Psoas muscle (tissue), 8 donors: ENCODE measurements at places on chromosomes 13 and 19. TPM values are rescaled to one million over a fixed set of nuclear protein-coding genes. Genes with fewer than 3 reads are reported as not detected.

Gene FREM2
- polyA plus RNA-seq, result 0.25 TPM

GRCh38 chr13:98315902-98316301, 138.8 kb upstream of the RNF113B start:
- no peak for DNase-seq

DNA sequence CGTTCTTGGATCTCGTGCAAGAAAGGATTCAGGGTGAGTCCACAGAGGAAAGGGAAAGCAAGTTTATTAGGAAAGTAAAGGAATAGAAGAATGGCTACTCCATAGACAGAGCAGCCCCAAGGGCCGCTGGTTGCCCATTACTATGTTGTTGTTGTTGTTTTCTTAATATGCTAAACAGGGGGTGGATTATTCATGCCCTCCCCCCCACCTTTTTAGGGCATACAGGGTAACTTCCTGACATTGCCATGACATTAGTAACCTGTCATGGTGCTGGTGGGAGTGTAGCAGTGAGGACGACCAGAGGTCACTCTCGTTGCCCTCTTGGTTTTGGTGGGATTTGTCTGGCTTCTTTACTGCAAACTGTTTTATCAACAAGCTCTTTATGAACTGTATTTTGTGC, 29.1 kb upstream of the PCDH9 start:
- DNase-seq, result no peak

- DNase-seq, result no peak
These were observed 276.4 kb upstream of the TMTC4 start for GRCh38 chr13:100951016-100951415.

DNA sequence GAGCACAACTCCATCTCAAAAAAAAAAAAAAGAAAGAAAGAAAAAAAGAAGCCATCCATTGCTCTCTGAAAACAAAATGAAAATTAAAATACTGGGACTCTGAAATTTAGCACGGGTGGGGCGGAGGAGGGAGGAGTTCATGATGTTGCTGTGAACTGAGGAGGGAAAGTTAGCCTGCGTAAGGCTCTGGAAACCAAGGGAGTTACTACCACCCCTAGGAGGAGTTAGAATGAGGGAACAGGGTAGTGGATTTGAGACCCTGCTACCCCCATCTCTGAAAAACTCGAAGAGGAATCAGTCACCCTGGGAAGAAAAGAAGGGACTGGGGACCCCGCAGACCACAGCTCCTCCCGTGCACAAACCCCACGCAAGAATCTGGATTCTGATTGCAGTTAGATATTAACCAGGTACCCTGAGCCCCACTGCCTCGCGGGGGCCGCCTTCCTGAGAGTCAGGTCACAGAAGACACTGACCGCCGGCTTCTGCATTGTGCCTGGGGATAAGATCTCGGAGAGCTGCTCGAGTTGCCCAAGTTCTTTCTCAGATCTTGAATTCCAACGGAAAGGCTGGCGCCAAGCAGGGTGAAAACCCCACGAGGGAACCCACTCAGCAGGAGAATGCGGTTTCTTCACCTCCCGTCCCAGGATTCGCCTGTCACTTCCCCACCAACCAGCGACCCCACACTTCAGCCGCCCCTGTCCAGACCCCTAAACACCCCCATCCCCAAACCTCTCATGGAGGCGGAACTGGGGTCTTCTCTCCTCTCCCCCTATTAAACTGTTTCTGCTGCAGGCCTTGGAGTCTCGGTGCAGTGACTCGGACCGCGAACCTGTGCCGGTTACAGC, 870 bp downstream of the ZNF442 start:
- DNase-seq, result peak; percentile 54

DNA sequence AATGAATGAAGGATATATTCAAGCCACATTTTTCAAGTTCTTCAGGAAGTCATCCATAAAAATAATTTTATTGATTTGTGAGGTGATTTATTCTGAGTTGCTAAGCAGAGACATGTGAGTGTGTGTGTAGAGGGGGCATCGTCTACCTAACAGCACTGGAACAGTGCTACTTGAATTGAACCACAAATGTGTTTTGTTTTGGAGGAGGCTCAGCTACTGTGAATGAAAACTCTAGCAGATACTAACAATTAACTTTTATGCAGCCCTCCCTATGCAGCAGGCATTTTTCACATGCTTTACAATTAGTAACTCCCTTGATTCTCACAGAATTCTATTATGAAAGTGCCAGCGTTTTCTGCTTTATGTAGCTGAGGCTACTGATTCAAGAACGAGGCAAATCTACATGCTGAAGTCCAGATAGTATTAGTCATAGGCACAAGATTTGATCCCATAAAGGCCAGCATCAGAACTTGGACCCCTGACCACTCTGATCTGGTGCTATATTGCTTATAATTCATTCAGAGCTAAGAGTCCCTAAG, 103.7 kb downstream of the MYO16 start:
- DNase-seq, result no peak

Gene SETDB2
- polyA plus RNA-seq, result 2.1 TPM

- peak; percentile 88 for DNase-seq
These were observed at the start of gene CACNG6 for GRCh38 chr19:53991224-53992113. Gene CACNG6 (plus strand): TSS chr19:53991637. CDS start chr19:53992878, 1,241 bp downstream.

Gene RAB3A
- polyA plus RNA-seq, result 0.81 TPM

DNA sequence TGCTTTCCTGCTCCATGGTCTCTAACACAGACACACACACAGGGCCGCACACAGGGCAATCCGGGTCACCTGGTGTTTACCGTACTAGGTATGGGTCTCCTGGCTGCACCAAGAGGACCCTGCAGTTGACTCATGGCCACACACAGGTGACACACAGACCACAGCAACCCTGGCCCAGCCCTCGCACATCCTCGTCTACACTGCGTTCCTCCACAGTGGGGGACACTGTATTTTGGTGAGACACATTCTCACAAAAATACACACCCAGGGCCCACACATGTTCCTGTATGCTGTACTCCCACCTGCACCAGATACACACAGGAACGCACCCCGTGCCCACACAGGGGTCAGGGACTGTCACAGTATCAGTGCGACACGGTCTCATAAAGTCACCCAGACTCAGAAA, 12.8 kb downstream of the PDE4A start:
- DNase-seq, result no peak

- DNase-seq, result no peak
These were observed 297.9 kb upstream of the ARGLU1 start for GRCh38 chr13:106865716-106866440.

GRCh38 chr13:93900731-93901130, 578.8 kb downstream of the DCT start:
- no peak for DNase-seq

DNA sequence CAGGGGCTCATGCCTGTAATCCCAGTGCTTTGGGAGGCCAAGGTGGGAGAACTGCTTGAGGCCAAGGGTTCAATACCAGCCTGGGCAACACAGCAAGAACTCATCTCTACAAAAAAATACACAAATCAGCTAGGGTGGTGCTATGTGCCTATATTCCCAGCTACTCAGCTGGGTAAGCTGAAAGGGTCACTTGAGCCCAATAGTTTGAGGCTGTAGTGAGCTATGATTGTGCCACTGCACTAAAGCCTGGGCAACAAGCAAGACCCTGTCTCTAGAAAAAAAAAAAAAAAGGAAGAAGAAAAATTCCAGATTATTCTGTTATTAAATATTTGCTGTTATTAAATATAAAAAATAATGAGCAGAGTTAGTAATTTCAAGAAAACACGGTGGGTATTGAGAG, 131.1 kb downstream of the RGCC start:
- no peak for DNase-seq
